ENCODE measurements at places on chromosomes 16 and 17. TPM values are rescaled to one million over a fixed set of nuclear protein-coding genes. Genes with fewer than 3 reads are reported as not detected.

Gene FBXW10B
- total RNA-seq, result 0.82 TPM

Gene ZNF652
- 44.1 TPM for total RNA-seq

Gene LLGL2
- 3.4 TPM for total RNA-seq

Gene AOC3
- total RNA-seq, result 0.91 TPM

Gene TNFRSF13B
- not detected for total RNA-seq

Gene SALL1
- 85.7 TPM for total RNA-seq

Gene KRT36
- total RNA-seq, result not detected

Gene CACNG1
- total RNA-seq, result 0.32 TPM

Gene LYRM9
- total RNA-seq, result 4.3 TPM

Gene RAB11FIP4
- 8.0 TPM for total RNA-seq

Gene KRTAP3-2
- not detected for total RNA-seq

Gene PRSS33
- total RNA-seq, result 0.39 TPM

Gene SOST
- not detected for total RNA-seq

Gene OR1F1
- total RNA-seq, result not detected

Gene HP
- not detected for total RNA-seq

Gene CENPX
- 135 TPM for total RNA-seq

Gene CMTM4
- total RNA-seq, result 32.5 TPM
